ENCODE measurements at places on chromosomes 11 and 22. TPM values are rescaled to one million over a fixed set of nuclear protein-coding genes. Genes with fewer than 3 reads are reported as not detected.

GRCh38 chr22:21051145-21051830 is 5.5 kb downstream of the LRRC74B start:
- no peak for DNase-seq

- DNase-seq: no peak
These were observed 275.3 kb downstream of the ETS1 start for GRCh38 chr11:128311742-128312719.

DNA sequence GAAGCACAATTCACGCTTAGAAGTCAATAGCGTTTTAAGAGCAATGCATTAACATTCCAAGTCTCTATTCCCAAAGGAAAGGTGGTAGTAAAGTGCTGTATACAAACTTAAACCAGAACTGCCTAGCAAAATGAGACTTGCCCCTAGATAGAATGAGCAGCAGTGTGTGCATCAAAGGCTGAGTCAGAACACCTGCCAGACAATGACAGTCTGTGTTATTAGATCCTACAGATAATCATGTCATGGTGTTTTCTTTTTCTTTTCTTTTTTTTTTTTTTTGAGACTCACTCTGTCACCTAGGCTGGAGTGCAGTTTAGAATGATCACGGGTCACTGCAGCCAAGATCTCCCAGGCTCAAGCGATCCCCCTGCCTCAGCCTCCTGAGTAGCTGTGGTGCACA is 1.6 kb downstream of the RTCB start:
- DNase-seq: no peak

TMEM86A gene
- 1.7 TPM for total RNA-seq

SPI1 gene
- 0.10 TPM for total RNA-seq

PTGDR2 gene
- total RNA-seq: 0.10 TPM

OPCML gene
- not detected for total RNA-seq

OR10D3 gene
- total RNA-seq: not detected

OR5P2 gene
- not detected for total RNA-seq

Measured in A172 (cell line).